ENCODE measurements at places on chromosomes 1 and 21.

- no peak for DNase-seq
These were observed 7.6 kb upstream of the DENND1B start for GRCh38 chr1:197782722-197783360.

GRCh38 chr1:9150582-9151327 is 21.9 kb upstream of the GPR157 start:
- no peak for DNase-seq

DNA sequence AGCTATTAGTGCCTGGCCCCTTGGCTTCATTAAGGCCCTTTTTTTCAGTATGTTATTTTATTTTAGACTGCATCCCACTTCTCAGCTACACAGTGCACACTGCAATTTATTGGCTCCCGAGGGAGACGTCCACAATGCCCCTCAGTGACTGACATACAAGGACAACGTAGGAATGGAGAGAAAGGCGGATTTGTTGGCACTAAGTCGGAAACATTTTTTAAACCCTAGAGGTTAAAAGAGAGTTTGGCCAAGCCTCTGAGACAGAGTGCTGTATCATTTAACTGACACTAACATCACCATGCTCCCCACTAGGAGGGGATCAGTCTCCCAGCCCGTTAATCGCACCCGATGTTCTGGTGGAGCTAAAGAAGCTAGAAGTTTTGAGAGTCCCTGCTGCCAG is 45.7 kb upstream of the FOXD3 start:
- no peak for DNase-seq

DNA sequence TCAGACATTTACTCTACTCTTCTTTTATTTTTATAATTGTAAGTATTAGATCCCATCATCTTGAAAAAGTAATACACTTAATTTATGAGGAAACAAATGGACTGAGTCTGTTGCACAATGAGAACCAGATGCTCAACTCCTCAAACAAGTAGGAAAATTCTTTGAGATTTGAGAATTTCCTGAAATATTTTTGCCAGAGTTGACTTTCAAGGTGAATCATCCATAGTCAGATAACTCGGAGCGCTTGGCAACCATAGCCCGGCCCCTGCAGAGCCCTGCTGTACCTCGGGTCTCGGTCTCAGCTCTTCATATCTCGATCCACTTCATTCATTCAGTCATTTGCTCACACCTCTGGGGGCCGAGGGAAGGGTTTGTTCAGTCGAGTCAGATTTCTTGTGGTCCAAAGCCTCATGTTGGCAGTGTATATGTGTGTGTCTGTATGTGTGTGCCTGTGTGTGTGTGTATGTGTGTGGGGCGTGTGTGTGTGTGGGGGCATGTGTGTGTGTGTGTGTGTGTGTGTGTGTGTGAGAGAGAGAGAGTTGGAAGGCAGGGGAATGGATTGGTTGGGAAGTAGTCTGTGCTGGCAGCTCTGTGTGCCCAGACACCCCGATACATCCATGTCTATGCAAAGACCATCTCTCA is 18.1 kb upstream of the PCP4 start:
- DNase-seq, result no peak

DNA sequence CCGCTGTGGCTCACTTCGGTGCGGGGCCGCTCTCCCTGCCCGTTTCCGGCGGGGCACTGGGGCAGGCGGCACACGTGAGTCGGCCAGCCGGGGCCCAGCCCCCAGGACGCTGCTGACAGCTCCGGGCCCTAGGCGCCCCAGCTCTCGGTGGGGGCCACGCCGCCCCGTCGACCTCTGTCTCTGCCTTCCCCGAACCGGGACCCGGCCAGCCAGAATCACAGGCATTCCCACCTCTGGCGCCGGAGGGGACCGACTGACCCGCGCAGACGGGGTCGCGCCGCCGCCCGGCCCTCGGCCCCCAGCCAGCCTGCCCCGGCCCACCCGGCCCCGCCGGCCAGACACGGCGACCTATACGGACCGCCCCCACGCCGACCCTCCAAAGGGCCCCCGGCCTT is 755 bp downstream of the SCMH1 start:
- peak; percentile 15 for DNase-seq

- DNase-seq, result no peak
These were observed 60.8 kb downstream of the MRPL37 start for GRCh38 chr1:54260810-54261209.

- no peak for DNase-seq
These were observed 615 bp upstream of the MRPS15 start for GRCh38 chr1:36464605-36465393.

GRCh38 chr1:6586404-6586816 is 6.6 kb downstream of the ZBTB48 start:
- DNase-seq, result no peak

- DNase-seq, result no peak
These were observed 7.0 kb downstream of the GPR3 start for GRCh38 chr1:27399251-27400025.

DNA sequence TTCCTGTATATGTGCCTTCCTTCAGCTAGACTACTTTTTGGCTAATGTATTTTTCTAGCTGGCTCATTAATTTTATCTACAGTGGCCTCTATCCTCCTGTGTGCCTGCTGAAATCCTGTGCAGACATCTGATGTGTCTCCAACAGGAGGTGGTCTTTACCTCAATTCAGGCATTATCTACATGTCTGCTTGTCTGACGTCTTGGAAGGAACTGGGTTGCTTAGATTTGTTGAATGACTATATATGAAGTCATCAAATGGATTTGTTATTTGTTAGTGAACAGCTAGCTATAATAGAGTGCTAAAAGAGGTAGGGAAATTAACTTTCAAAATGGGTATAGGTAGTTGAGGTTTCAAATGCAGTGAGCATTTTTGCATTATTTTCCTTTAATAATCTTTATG is 6.7 kb downstream of the RPL5 start:
- DNase-seq, result no peak

DNA sequence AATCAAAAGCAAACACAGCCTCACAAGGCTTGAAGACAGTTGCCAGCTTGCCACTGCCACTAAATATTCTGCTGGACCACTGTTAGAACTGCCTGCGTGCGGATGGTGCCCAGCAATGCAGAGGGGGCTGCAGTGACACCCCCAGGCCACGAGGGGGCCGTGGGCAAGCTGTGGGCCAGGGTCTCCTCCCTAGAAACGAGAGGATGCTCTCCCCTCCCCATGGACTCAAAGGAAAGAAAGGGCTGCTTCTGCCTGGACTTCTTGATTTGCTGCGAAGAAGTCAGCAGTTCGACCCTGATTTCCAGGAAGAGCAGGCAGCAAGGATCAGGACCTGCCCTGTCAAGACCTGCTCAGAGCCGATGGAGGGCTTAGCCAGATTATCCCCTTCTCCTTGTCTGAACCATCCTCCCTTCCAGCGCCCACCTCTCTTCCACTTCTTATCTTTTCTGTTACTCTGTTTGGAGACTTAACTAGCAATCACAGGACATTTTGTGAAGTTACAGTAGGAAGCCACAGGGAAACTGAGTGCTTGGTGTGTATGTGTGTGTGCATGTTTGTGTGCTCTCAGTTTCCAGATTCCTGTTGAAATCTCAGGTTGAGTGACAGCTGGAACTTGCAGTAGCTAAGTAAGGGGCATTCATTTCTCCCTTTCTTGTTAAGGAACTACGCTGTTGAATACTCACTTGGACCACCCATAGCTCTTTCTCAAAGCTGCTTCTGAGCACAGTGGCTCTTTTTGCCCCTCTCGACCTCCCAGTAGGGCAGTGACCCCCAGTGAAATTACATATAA is 2.7 kb downstream of the MAN1C1 start:
- peak; percentile 56 for DNase-seq

- DNase-seq, result no peak
These were observed 59.6 kb downstream of the PRDM16 start for GRCh38 chr1:3128431-3129132.

GRCh38 chr1:69572921-69573320 is 5.2 kb downstream of the LRRC7 start:
- no peak for DNase-seq

DNA sequence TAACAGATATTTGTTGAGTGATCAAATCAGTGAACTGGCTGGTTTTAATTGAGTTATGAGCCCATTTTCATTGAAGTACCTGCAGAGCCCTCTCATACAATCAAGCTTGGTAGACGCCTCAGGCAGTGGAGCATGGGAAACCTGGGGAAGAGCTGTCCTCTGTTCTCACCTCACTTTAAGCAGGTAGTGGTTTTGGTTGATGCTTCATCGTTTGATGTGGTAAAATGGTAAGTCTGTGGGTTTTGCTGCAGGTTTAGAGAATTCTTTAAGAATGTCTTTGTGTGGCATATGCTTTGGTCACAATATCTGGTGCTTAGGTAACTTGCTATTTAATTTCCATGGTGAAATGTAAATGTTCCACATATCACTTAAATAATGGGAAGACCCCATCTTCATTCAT is 10.0 kb downstream of the LAMC1 start:
- DNase-seq, result no peak

All from activated CD4-positive, alpha-beta T cell treated with anti-CD3 and anti-CD28 coated beads, Interleukin-2, amount 50 U/mL, for 1 hour (primary cell).